ENCODE measurements at places on chromosomes 16 and 17.
A peak's percentile ranks its signal among the peaks of the same experiment; 100 is the strongest.

- DNase-seq, result peak; percentile 23
Measured at GRCh38 chr16:82829301-82829700, 202.5 kb downstream of the CDH13 start.

GRCh38 chr17:10292057-10292937 lies 80.5 kb downstream of the MYH13 start:
- peak; percentile 80 for DNase-seq

GRCh38 chr17:72700226-72700625 lies 392.3 kb downstream of the SLC39A11 start:
- no peak for DNase-seq

GRCh38 chr17:58184308-58184985 lies 8.1 kb upstream of the EPX start:
- peak; percentile 67 for DNase-seq

All from fibroblast of skin of right quadriceps (primary cell).